ENCODE measurements at places on chromosomes 12 and 14.
A peak's percentile ranks its signal among the peaks of the same experiment; 100 is the strongest.

DNA sequence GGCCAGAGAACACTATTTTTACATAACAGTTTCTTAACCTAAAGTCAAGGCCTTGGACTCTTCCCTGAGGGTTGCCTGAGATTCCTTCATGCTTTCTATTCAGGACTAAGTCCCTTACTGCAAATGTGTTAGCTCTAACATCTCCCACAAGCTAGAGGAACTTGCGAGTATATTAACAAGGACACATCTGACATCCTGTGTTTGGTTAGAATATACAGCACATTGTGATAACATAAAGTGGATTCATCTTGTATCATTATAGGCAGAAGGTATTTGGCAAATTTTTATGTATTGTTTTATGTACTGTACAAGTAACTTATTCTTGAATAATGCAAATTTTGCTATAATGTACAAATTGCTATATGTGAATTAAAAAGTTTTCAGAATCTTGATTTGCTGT is 45.5 kb downstream of the SH2B3 start:
- no peak for DNase-seq

DNA sequence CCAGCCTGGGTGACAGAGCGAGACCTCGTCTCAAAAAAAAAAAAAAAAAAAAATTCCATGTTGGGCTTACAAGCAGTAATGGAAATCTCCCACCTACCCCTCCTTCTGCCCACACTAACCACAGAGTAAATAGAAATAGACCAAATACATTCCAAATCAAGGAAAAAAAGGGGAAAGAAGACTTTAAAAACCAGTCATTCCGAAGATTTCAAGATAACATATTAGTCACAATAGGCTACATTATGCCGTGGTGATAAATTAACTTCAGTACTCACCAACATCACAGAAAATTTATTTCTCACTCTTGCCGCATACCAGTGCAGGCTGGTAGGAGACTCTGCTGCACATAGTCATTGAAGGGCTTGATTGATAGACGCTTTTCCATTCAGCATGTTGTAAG is 15.5 kb upstream of the ETV6 start:
- no peak for DNase-seq

DNA sequence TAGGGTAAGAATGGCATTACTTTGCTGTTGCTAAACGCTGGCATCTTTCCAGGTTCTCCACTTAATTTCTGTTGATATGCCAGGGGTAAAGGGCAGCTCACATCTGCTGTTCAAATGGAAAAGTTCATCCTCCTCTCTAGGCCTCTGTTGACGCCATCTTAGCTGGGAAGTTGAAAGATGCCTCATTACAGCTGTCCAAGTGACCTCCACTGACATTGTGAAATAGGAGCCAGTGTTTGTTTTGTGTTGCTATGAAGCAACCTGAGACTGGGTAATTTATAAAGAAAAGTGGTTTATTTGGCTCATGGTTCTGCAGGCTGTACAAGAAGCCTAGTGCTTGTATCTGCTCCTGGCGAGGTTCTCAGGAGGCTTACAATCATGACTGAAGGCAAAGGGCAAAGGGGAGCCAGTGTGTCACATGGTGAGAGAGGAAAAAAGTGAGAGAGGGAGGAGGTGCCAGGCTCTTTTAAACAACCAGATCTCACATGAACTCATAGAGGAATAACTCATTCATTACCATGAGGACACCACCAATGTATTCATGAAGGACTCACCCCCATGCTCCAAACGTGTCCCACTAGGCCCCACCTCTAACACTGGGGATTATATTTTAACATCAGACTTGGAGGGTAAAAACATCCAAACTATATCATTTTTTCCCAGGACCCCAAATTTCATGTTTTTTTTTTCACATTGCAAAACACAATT is 3.2 kb upstream of the ADAM21 start:
- DNase-seq: no peak

DNA sequence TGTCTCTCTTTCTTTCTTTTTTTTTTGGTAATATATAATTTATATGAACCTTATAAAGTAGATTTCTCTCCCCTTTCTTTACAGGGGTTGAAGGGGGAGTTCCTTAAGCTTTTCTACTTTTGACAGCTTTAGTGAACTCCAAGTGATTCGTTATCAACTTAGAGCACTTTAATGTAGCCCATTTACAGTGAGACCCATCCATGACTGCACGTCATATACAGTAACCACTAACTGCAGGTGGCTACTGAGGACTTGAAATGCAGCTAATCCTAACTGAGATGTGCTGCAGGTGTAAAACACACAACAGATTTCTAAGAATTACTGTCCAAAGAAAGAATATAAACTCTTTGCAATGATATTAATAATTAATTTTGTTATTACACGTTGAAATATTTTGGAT is 582 bp downstream of the LRRIQ1 start:
- no peak for DNase-seq

GRCh38 chr14:103061482-103061976 is 4.2 kb upstream of the CDC42BPB start:
- DNase-seq: no peak

- DNase-seq: no peak
Observed at GRCh38 chr14:44448951-44449358, 58.1 kb downstream of the FSCB start.

DNA sequence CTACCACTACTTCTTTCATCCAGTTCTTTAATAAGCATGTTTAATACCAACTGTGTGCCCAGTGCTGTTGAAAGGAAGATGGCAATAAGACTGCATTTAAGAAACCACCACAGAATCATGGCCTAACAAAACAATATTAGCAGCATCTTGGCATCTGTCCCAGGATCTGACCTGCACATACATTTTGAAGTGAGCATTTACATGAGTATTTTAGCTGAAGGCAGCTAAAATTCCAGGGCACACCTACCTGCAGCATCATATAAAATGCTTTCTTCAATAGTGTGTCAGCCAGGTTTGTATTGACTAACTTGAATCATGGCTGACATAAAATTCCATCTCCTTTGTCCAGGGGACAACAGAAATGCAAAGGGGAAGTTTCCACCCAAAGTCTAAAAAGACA is 65.0 kb upstream of the ARHGAP5 start:
- DNase-seq: no peak

- no peak for DNase-seq
Observed at GRCh38 chr12:88310069-88310468, 168.0 kb downstream of the TMTC3 start.

DNA sequence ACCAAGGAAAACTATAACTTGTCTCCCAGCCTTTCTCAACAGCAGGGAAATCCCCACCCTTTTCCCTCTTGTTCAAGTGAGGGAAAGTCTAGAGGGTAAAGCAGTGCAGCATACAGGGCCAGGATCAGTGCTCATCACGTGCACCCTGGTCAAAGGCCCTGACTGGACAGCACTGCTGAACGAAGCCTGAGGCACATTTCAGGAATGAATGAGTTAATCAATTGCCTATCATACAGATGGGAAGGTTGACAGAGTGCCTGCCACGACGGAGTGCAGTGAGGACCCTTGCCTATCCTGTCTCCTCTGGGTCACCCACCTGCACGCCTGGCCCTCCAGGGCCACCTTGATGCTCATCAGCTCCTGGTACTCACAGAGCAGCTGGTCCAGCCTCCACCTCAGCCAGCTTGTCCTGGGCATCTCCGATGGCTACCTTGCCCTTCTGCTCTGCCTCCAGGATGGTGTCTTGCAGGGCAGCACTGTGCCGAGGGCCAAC is 11.7 kb upstream of the KRT73 start:
- DNase-seq: no peak

GRCh38 chr12:123071857-123072256 is 79.0 kb downstream of the PITPNM2 start:
- no peak for DNase-seq

- no peak for DNase-seq
Observed at GRCh38 chr14:52253503-52253902, 14.0 kb upstream of the PTGDR start.

DNA sequence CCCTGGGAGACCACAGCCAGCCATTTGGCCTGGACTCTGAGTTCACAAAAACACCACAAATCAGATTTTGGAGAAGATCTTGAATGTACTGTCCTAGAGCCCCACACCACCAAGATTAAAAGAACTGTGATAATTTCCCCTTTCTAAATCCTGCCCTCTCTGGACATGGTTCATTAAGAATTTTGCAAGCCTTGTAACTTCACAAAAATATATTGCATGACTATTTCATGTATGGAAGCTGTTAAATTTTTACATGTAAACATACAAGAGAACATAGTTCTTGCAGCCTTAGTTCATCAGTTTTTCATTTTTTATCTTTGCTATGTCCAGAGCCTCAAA is 97.0 kb downstream of the SCARB1 start:
- no peak for DNase-seq

DNA sequence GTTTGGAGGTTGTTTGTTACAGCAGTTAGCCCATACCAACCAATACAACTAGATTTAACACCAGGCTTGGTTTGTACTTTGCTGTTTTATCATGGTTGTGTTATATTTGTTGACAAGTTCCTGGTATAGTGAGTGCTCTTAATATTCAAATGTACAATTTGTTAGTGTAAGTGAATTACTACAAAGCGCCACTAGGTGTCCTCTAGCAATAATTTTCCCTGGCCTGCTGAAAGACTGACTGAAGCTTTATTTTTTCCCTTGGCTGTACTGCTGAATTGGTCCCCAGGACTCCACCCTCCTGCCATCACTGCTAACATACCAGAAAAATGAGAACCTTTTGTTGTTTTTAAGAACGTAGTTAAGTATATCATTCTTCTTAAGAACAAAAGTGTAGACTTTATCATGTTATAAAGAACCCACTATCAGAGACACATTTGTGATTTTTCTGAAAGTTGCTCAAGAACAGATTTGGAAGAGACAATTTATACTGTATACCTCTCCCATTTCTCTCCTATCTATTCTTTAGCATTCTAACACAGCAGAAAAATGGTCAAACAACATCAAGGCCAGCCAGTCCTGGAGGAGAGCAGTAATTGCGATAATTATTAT is 75.3 kb upstream of the FAR2 start:
- peak; percentile 46 for DNase-seq

DNA sequence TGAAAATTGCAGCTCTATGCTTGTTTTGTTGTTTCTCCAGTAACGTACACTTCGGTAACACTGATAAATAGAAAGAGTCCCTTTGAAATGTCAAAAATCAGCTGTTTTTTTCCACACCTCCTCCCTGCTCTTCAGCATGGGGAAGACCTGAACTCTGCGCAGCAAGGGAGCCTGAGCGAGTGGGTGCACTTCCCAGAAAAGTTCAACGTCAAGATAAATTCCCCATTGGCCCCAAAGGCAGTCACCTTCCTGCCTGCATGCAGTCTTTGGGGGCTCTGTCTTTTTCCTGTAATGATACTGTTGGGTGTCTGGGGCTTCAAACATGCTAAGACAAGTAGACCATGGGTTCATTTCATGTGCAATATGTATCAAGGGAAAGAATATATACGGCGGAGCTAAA is 8.8 kb upstream of the FOXG1 start:
- DNase-seq: no peak

GRCh38 chr14:22579236-22579635 is 9.8 kb downstream of the DAD1 start:
- DNase-seq: no peak

GRCh38 chr12:10397296-10397695 is 7.5 kb upstream of the KLRK1 start:
- no peak for DNase-seq

- no peak for DNase-seq
Observed at GRCh38 chr14:61234215-61234916, 46.8 kb downstream of the TMEM30B start.

DNA sequence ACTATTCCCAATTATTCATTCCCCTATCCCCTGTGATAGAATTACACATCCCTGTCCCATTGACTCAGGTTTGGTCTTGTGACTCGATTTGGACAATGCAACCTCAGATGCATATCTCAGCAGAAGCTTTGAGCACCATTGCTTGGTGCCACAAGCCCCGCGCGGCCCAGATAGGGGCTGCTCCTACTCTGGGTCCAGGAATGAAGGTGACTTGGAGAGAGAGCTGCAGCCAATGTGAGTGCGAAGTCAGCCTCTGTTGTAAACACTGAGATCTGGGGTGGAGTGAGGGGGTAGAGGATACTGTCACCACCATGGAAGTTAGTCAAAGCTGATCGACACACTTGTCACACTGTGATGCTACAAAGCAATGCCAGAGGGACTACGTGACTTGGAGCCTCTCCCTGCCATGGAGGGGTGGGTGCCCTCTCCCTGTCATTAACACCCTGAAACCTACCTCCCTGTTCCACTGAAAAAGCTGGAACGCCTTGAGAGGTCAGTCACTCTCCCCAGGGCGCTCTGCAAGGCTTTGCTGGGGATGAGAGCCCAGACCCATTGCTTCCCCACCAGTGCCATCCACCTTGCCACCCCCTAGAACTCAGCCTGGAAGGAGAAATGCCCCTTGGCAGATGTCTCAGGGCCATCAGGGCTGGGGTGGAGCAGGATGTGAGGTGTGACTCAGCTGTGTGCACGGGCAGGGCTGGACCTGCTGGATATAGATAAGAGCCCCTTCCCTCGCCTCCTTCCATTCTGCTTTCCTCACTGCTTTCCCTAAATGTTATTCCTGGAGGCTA is 6.6 kb upstream of the PLEK2 start:
- no peak for DNase-seq

DNA sequence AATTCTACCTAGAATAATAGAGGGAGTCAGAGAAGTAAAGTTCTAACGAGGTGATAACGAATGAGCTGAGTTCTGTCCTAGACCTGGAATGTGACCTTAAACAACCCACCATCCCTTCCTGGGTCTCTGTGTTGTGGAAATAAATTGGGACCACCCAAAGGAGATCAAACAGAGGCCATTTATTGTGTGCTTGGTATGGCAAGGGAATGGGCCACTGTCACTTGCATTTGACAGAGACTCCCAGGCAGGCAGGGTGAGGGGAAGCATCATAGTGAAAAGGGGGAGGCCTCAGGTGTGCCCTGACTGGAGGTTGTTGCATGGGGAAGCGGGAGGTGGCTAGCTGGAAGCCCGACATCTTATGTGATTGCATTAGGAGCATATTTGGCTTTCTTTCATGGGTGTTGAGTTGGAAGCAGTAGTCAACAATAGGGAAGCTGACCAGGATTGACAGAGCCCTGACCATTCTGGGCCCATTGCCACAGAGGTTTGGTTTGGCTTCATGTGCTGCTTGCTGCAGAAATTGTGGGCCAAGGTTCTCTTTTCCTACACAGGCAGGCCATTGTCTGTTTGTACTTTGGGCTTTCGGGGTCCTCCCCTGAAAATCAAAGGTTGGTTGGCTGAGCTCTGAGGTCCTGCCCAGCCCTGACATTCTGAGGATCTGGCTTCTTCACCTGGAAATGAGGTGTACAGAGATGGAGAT is 17.6 kb upstream of the FAM181A start:
- no peak for DNase-seq

GRCh38 chr12:2169940-2170339 is 117.2 kb downstream of the CACNA1C start:
- DNase-seq: no peak

GRCh38 chr14:35333797-35334743 is 41.9 kb downstream of the PSMA6 start:
- DNase-seq: no peak

DNA sequence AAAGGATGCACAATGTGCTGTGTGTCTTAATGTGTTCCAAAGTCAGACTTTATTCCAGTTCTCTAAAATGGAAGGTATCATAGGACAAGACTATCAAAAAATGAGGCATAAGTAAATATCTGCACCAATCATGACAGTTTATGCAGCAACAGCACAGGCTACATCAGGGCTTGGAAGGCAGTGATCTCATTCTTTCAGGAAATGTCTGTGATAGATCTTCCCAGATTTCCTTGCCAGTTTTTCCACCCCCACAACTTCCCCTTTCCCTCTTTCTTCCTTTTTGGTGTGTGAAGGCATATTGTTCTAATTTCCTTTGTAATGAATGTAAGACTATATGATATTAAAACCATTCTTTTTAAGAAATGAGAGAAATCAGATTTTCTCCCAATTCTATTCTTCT is 326.7 kb downstream of the ATP23 start:
- no peak for DNase-seq

GRCh38 chr12:26668230-26668629 is 164.8 kb downstream of the ITPR2 start:
- DNase-seq: no peak

All from HEK293T (cell line).